Left kidney (tissue), 8 donors: ENCODE measurements at places on chromosomes 16 and 17. TPM values are rescaled to one million over a fixed set of nuclear protein-coding genes. Genes with fewer than 3 reads are reported as not detected.

Gene PIRT
- 0.07 TPM for polyA plus RNA-seq

Gene MYH11
- 11.1 TPM for polyA plus RNA-seq

Gene MYH13
- polyA plus RNA-seq, result 0.17 TPM

Gene RNF222
- 0.07 TPM for polyA plus RNA-seq

Gene GTF3C1
- 90.1 TPM for polyA plus RNA-seq

Gene ACAP1
- polyA plus RNA-seq, result 6.3 TPM

Gene PNPO
- polyA plus RNA-seq, result 21.4 TPM

Gene SPATA32
- 0.38 TPM for polyA plus RNA-seq

Gene CDH3
- polyA plus RNA-seq, result 65.2 TPM

GRCh38 chr16:85785927-85786326, 13.4 kb downstream of the EMC8 start:
- no peak for DNase-seq

GRCh38 chr17:79897243-79898063, 58.2 kb upstream of the CBX4 start:
- DNase-seq, result no peak

- no peak for DNase-seq
Observed at GRCh38 chr16:74465851-74466685, 44.8 kb upstream of the CLEC18B start.

DNA sequence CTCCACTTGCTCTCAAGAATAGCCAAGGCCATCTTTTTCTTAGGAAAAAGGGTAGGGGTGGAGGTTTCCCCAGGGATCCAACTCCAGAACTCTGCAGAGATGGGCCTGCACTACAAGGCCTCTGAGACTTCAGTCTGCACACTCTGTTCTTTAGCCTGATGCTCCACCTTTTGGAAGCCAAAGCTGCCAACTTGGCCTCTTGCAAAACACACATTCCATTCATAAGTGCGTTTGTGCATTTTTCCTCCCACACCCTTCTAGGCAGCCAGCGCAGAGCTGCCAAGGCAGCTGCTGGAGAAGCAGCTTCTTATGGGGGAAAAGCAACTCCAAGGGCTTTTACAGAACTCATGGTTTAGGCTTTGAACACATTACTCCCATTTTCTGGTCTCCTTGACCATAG, 45.3 kb downstream of the REXO5 start:
- peak; percentile 8 for DNase-seq

- no peak for DNase-seq
Observed at GRCh38 chr16:84003038-84003437, 35.0 kb downstream of the NECAB2 start.

GRCh38 chr17:4206962-4207361, 56.8 kb downstream of the ANKFY1 start:
- no peak for DNase-seq

GRCh38 chr17:46940692-46941404, 17.9 kb downstream of the GOSR2 start:
- DNase-seq, result peak; percentile 72

DNA sequence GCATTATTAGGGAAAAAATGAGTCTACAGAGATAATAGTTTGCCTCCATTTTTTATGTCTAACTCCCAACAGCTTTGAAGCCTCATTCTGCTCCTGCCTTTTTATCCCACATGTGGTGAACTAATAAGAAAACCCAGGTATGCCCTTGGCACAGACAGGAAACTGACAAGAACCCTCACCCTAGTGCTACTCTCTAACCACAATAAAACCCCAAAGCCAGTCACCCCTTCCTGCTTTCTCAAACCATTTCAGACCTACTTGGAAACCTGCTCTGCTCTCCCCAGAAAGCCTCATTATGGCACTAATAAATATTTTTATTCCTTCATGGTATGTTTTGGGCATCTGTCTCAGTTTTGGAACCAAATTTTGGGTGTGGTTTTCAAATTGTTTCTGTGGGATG, 3.9 kb upstream of the MARVELD3 start:
- DNase-seq, result no peak

DNA sequence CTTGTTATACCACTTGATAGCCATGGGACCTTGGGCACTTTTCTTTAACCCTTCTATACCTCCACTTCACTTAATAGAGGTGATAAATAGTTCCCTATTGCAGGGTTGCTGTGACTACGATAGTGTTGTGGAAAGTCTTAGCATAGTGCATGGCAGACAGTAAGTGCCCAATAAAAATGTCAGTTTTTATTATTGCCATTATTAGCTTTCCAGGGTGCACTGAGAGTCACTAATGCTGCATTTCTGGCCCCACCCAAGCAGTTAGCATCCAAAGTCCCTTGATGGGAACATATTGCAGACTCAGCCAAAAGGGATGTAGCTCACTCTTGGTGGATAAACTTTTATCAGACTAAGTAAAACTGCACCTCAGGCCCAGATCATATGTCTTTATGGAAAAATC, 41.5 kb upstream of the TEKT3 start:
- no peak for DNase-seq

DNA sequence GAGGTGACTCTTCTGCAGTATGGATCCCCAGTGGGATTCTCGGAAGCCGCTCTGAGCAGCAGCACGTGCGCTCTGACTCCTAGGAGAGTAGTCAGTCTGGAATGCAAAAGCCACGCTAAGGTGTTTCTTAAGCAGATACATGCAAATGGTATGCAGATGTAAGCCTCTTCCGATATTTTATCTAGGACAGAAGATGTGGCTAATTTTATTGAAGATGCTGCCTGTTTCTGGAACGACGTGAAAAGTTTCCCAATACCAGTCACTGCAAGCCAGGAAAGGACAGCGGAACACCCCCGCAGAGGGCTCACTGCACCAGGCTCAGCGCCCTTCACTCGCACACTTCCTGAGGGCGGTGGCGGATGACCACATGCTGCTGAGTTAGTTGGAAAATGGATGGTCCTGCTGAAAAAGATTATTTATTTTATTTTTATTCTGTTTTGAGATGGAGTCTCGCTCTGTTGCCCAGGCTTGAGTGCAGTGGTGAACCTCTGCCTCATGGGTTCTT, 10.1 kb downstream of the FADS6 start:
- no peak for DNase-seq

DNA sequence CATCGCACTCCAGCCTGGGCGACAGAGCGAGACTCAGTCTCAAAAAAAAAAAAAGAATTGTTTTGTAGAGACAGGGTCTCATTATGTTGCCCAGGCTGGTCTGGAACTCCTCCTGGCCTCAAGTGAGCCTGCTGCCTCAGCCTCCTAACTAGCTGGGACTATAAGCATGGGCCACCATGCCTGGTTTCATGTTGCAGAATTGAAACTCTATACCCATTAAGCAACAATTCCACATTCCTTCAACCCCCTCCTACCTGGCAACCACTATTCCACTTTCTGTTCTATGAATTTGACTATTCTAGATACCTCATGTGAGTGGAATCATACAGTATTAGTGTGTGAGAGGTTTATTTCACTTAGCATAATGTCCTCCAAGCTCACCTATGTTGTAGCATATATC, 24.5 kb downstream of the RNF135 start:
- DNase-seq, result no peak

- no peak for DNase-seq
Observed at GRCh38 chr17:22310717-22311686, 618.7 kb downstream of the KCNJ18 start.

DNA sequence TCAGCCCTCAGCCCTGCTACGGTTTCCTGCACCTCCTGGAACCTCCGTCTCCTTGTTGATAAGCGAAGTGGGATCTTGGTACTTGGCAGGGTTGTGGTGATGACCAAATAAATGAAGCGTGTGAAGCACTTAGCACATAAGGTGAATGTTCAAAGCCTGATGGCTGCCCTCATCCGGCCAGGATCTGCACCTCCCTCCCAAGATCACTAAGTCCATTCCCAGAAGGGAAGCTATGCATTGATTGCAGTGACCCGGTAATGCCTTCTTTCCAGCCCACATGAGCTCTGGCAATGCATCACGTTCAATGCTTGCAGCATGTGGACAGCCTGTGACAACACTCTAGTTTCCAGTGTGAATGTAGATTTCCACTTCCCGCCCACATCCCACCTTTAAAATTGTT, 24.9 kb upstream of the RHOT1 start:
- DNase-seq, result no peak

GRCh38 chr17:57993471-57994365, 5.7 kb upstream of the VEZF1 start:
- DNase-seq, result no peak

- peak; percentile 92 for DNase-seq
Observed at GRCh38 chr17:74212913-74213791, at the start of gene TTYH2. Gene TTYH2 (plus strand): TSS chr17:74213571. CDS start chr17:74213588, 17 bp downstream.
